ENCODE measurements at places on chromosomes 6 and 20.
A peak's percentile ranks its signal among the peaks of the same experiment; 100 is the strongest.

GRCh38 chr6:38153076-38153797 is 333.7 kb downstream of the ZFAND3 start:
- no peak for DNase-seq

- no peak for DNase-seq
These were observed 48.9 kb upstream of the OLIG3 start for GRCh38 chr6:137543114-137543513.

GRCh38 chr6:127515234-127515793 is 3.8 kb downstream of the MTCL3 start:
- DNase-seq = no peak

DNA sequence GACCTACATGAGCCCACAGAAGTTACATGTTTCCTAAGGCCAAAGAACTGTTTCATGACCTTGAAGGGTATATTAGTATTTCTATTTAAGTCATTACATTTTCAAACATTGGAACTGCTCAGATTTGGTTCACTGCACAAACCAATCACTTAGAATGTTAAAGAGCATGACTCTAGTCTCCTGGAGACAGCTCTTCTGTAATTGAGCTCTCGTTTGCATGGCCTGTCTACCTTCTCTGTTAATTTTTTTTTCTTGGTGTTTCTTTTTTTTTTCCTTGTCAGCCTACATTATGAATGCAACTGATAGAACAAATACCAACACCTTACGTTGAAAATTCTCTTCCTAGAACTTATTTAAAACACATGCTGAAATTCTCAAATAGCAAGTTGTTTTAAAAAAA is 860.2 kb upstream of the MAP3K7 start:
- no peak for DNase-seq

DNA sequence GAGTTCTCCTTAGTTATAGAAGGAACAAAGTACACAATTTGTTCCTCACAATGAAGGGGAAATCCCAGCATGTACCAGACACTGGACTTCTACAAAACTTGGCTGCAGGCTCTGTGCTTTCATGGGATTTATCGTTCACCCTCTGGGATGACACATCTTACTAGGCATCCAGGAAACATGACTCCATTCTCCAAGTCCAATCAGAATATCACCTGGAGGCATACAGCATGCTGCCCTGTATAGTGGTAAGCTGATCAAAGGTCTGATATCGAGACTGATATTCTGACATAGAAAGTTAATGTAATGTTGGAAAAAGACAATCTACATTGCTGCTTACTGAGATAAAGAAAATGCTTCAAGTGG is 6.7 kb downstream of the RWDD2A start:
- DNase-seq = no peak

GRCh38 chr6:36120979-36121786 is 9.1 kb upstream of the MAPK13 start:
- peak; percentile 35 for DNase-seq

DNA sequence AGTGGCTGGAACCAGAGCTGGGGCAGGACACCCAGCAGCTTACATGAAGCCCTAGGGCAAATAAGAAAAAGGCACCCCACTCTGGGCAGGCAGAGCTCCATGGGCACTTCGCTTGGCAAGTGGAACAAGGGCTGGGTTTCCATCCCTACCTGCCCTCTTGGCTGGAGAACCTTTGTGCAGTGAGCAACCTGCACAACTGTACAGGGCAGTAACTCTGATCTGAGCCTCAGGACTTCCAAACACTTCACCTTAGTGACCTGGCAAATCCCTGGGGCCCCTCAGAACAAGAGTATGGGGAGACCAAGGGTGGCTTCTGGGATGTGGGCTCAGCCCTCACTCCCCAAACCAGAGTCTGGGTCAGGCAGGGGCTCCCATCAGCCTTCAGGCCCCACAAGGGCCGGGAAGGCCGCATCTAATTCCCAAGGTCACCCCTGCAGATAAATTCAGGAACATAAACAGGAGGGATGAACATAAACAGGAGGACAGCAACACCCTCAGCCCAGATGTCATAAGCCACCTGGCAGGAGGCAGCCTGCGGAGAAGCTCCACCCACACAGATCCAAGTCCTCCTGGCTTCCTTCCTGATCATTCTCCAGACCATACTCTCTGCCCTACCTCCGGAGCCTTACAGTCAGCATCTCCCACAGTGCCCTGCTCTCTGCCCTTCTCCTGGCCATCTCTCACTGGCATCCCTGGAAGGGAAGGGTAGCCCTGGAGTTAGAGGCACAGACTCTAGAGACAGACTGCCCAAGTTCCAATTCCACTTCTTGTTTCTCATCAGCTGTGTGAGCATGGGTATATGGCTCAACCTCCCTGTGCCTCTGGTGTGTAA is 37.5 kb downstream of the HNF4A start:
- no peak for DNase-seq

DNA sequence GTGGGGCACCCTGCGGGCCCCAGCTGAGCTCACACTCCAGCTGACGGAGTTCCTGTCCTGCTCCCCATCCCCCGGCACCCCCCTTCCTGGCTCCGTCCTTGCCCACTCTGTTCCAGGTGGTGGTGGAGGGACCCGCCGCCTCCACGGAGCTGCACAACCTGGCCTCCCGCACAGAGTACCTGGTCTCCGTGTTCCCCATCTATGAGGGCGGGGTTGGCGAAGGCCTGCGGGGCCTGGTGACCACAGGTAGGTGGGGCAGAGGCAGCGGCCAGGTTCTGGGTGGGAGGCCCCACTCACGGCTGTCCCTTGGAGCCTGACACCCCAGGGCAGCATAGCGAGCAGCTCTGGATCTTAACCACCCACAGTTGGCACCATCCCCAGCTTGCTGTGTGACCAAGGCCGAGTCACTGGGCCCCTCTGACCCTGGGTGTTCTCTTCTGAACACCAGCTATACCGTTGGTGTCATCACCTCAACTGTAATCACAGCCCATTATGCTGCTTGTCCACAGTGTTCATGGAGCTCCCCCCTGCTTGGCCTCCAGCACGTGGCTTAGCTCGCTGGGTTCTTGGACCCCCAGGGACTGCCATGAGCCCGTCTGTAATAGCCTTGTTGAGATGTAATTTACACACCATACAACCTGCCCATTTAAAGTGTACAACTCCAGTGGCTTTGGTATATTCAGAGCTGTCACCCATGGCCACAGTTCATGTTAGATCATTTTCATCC is 17.4 kb downstream of the COL20A1 start:
- no peak for DNase-seq

- DNase-seq = no peak
These were observed at the start of gene NFYA for GRCh38 chr6:41072836-41073202. NFYA (plus strand) TSS chr6:41072974; CDS start chr6:41079090, 6,116 bp downstream.

DNA sequence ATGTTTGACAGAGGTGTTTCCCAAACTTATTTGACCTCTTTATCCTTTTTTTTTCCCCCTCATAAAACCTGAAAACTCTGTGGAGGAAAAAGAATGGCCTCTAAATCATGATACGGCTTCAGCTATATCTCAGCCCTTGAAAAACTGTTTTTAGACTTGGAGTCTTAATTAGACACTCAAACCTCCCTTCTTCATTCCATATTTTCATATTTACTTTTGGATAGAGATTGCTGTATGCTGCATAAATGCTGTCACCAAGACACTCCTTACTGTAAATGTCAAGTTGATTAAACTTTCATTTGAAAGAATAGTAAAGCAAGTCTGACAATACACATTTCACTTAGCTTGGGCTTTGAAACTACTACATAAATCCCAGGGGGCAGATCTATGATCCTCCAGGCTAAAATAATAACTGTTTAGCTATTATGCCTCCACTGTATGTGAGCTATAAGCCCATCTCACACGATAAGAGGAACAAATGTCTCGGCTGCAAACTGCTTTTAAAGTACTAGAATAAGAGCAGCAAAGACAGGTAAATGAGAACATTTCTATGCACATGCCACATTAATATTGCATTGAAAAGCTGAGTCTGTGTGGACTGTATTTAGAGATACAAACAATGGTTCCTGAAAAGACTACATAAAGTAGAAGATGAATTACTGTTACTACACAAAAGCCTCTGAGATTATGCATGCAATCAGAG is 141.3 kb upstream of the HMGN3 start:
- no peak for DNase-seq

- DNase-seq = no peak
These were observed 60.1 kb upstream of the E2F3 start for GRCh38 chr6:20341564-20341963.

Measured in stimulated activated CD8-positive, alpha-beta memory T cell treated with anti-CD3 and anti-CD28 coated beads, Interleukin-7, amount 100 ng/mL, for 48 hours (primary cell).